ENCODE measurements at places on chromosomes 16 and 17.
A peak's percentile ranks its signal among the peaks of the same experiment; 100 is the strongest.

GRCh38 chr17:1707107-1707506 lies 3.1 kb downstream of the TLCD2 start:
- no peak for DNase-seq

GRCh38 chr16:22417019-22417418 lies 42.6 kb upstream of the CDR2 start:
- no peak for DNase-seq

GRCh38 chr16:12340151-12340733 lies 363.7 kb downstream of the SNX29 start:
- no peak for DNase-seq

- DNase-seq, result no peak
These were observed 59.2 kb downstream of the ANKRD11 start for GRCh38 chr16:89431158-89431584.

DNA sequence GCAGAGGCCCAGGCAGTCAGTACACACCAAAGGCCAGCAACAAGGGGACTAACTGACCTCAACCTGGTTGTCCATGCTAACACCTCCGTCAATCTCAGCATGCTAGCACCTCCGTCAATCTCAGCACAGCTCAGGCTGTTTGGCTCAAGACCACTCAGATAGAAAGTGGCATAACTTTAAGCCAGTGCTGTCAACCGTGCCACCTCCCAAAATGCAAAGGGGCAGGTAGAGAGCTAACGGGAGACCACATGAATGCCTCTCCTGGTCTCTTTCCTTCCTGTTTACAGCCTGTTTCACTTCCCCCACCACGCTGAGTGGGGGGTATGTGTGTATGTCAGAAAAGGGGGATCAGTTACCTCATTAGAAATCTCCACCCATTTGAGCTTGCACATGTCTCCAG lies 3.3 kb downstream of the UBTF start:
- peak; percentile 50 for DNase-seq
